Activated CD4-positive, CD25-positive, alpha-beta regulatory T cell treated with anti-CD3 and anti-CD28 coated beads, Interleukin-2, amount 50 U/mL, for 72 hours (primary cell): ENCODE measurements at places on chromosomes 6 and 20.

DNA sequence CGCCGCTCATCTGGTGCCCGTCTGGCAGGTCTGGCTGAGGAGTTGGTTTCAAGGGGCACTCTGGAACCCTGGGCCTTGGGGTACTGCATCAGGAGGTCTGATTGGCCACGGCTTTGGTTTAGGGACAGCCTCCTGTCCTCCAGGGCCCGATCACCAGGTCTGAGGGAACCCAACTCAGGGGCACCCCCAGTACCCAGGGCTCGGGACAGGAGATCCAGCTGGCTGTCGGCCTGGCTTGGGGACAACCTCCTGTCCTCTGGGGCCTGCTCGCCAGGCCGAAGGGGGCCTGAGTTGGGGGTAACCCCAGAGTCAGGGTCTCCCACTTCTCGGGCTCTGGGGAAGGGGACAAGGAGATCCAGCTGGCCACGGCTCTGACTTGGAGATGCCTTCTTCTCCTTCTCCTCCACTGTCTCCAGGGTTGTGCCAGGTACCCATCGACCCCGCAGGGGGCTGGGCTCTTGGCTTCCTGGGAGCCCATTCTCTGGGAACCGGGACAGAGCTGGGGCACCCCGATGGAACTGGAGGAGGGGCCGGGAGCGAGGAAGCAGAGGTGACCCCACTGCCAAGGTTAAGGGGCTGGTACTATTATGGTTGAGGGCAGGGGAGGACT, 2.4 kb upstream of the EIF6 start:
- DNase-seq, result no peak

GRCh38 chr20:11987526-11987925, 69.8 kb downstream of the BTBD3 start:
- DNase-seq, result no peak

- DNase-seq, result no peak
These were observed 23.0 kb upstream of the ECHDC1 start for GRCh38 chr6:127366282-127367022.

DNA sequence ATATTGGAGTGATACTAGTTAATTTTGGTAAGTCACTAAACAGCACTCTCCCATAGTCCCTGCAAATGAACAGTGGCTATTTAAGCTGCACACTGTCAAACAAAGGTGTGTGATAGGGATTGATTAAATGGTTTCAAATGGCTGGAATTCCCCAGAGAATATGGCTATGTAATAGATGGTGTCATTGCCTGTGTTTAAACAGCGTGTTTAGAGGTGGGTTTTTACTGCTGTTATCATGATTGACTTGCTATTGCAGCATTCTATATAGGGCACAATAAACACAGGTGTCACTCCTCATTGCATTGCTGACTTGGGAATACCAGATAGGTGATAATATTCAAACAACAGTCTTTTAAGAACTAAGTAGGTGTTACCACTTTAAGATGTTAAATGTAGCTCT, 171.7 kb upstream of the MAN1A1 start:
- no peak for DNase-seq

DNA sequence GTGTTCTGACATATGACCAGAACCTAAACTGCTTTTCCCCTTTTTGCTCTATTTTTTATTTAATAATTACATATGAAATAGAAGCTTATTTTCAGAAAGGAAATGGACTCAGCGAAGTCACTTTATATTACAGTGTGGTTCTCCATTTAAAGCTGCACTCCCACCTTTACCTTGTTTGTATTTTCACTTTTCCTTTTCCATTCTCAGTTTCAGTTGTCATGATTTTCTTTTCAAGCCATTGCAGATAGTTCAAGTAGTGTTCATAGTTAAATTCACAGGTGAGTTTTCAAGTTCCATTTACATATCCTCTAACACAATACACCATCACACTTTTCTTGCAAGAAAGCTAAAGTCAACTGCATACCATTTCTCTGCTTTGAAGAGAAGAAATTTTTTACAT, 400.2 kb downstream of the HACE1 start:
- no peak for DNase-seq

DNA sequence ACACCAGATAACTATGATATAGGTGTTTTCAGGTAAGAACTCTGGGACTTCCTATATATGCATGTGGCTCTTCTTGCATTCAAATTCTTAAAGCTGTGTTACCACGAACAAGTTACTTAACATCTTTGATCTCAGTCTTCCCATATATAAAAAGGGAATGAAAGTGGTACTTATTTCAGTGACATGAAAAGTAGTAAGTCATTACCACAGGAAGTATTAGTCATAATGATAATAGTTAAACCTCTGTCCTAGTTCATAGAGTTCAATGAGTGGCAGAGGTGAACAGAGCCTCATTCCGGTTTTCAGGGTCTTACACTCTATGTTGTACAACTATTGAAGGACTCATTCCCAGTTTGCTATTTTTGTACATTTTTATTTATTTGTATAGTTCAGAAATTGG, 237.0 kb downstream of the NKAIN2 start:
- DNase-seq, result no peak

DNA sequence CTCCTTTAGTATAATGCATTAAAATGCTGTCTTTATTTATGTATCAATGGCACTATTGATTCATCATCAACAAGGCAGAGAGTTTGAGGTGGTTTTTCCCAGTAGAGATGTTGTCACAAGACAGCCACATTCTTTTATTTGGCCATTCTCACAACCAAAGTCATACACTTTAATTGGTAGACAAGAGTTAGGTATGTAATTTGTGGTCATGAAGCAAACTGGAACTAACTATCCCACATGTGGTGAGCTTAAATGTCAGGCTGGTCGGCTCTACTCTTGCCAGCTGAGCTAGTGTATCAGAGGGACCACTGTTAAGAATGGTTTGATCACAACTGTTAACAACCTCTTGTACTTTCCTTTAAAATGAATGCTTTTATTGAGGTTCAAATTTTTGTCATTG, 714.6 kb downstream of the CD109 start:
- no peak for DNase-seq

GRCh38 chr6:41255638-41256246, 27.6 kb downstream of the TREML4 start:
- no peak for DNase-seq

DNA sequence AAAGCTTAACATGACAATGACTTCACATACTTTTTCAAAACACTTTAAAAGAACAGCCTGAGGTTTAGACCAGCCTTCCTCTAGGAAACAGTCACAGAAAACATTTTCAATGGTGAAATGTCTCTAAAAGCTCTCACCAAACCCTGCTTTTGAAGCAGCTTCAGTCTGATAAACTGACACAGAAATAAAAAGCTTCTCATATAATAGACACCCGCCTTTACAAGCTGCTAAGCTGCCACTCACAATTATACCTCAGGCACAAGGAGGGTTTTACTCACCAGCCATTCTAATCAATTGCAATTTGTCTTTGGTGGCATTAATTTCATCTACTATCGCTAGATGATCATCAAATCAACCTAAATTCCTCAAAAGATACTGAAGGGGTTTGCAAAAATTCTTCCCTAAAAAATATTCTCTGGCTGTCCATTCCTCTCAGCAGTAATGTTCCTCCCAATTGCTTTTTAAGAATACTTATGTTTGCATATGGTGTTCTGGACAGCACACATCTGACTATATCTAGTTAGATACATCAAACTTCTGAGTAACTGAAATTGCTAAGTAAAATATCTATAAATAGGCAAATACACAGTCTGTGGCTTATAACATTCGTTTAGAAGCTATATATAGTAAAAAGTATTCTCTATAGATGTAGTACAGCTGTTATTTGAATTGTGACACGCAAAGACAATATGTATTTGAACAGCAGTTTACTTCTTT, 29.4 kb downstream of the KIF13A start:
- DNase-seq, result no peak

GRCh38 chr6:150324044-150324443, 44.8 kb upstream of the IYD start:
- DNase-seq, result no peak
